ENCODE measurements at places on chromosomes 5 and 9.
A peak's percentile ranks its signal among the peaks of the same experiment; 100 is the strongest.

- no peak for DNase-seq
These were observed 66.9 kb upstream of the SELENOP start for GRCh38 chr5:42878550-42878949.

DNA sequence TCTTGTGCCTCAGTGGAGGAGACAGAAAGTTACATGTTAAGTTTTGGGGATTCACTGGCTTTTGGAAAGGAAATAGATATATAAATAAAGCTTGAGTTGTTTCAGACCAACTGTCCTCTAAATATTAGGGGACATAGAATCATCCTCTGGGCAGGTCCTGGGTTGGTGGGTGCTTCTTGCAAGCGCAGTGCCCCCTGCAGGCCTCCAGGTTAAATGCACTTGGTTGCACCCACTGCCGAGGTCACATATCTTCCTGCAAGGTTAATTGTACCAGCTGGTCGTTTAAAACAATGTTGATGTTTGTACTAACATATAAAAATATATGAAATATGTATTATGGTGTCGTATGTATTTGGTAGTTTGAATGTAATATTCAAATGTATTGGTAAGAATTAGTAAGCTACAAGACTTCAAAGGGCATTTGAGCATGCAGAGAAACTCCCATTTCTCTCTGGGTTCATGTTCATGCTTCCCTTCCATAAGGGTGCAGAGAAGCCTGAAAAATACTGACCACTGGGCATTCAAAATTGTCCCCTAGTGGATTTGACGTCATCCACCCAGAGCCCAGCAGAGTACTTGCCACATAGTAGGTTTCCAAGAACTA lies 87.0 kb downstream of the ZNF618 start:
- peak; percentile 20 for DNase-seq

DNA sequence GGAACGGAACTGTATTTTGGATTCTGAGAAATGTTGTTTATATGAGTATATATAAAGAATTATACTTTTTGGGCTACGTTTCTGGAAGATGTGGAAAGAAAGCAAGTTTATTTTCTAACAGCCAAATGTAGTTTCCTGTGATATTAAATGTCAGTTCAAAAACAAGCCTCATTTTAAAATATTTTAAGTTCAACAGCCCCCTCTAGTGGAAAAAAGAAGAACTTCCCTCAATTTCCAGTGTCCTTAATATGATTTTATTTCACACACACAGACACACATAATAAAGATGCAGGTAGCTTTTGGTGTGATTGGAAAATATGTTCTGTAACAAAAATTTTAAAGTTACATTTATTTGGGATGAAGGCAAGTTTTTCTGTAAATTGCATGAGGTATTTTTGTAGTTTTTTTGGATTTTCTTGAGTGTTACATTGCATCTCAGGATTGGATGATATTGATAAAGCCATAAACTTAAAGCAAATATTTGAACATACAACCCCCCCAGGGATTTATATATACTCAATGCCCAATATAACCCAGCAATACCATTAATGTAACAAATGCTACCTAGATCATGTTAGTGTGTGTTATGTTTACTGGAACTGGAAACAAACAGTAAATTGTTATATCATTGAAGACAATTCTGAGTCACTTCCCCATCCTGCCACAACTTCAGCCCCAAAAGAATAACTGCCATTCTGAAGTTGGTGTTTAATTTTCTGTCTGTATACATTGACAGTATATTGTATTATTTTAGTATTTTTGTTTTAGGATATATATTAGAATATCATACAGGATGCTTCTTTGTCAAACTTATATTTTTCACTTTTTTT lies 54.0 kb downstream of the CCDC171 start:
- DNase-seq, result peak; percentile 31

- DNase-seq, result no peak
These were observed 9.8 kb downstream of the AKNA start for GRCh38 chr9:114378016-114378415.

GRCh38 chr5:169175733-169176132 lies 125.2 kb downstream of the SLIT3 start:
- no peak for DNase-seq

DNA sequence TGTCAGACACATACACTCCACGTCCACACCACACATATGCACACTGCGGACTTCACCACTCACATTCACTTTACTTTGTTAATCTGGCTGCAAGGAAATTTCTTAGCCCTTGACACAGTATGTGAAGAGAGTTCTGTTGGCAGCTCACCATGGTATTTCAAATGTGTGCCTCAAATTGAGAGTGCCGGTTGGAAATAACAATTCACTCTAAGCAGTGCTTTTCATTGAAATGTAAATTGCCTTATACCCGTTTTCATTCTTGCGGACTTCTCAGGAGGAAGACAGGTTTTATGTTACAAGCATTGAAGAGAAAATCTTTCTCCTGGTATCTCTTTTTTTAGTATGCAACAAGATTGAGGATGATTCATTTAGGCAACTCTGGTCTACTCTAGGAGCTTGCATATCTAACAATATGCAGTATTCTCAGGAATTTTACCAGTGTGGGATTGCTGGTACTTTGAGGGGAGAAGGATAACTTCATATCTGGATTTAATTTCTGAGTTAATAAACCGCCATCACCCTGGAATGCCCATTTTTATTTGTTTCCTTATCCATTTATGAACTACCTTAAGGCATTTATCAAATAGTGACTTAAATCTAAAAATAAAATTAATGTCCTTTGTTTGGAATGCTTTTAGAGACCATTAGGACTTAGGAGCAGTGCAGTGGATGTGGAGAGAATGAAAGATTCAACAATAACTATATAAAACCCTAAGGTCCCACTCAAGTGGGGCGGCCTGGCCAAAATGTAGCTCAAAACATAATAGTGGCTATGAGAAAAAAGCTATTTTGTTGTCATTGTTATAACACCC lies 87.0 kb downstream of the IQGAP2 start:
- DNase-seq, result no peak

- DNase-seq, result peak; percentile 65
These were observed 107.6 kb upstream of the MPDZ start for GRCh38 chr9:13386935-13387733.

- no peak for DNase-seq
These were observed 179.4 kb downstream of the SEMA6A start for GRCh38 chr5:116395226-116395625.

DNA sequence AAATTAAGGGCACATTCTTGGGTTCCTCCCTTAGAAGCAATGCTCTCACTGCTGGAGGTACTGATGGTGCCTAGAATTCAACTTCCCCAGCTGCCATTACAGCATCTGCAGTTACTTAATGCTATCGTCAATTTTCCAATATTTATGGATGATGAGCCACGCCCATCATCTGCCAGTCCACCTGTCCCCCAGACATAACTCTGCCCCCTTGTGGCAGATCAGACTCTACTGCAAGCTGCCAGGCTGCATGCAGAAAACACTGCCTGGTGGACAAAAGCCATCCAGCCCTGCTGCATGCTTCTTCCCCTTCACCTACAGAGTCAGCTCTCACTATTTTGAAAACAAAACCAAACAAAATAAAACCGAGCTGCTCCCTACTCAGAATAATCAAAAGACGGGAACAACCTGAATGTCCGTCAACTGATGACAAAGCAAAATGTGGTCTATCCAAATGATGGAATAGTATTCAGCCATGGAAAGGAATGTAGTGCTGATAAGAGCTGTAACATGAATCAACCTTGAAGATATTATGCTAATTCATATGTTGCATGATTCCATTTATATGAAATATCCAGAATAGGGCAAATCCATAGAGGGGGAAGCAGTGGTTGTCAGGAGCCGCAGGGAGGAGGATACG lies 66.4 kb downstream of the RETREG1 start:
- DNase-seq, result peak; percentile 66

GRCh38 chr9:91423785-91424402 lies at the start of gene NFIL3:
TSS of gene NFIL3 (minus strand) at chr9:91423832. CDS start at chr9:91410734, 13,098 bp downstream.
- DNase-seq, result peak; percentile 71

DNA sequence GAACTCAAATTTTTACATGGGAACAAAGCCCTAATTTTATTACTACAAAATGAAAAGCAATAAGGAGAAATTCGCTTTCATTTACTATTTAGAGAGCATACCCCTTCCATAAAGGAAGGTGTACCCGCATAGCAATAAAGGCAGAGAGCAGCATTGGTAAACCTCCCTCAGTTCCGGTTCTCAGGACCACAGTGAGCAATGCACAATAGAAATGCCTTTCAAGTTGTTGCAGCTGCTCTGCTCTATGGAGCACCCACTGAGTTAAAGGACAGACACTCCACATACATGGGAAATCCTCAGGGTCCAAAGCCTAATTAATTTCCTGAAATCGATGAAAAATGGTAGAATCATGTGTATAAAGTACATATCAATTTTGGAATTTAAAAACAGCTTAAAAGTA lies 89.9 kb upstream of the MPDZ start:
- DNase-seq, result no peak

GRCh38 chr9:116979456-116979855 lies 292.4 kb downstream of the TRIM32 start:
- DNase-seq, result peak; percentile 96

Measured in RCC 7860 (cell line).